ENCODE measurements at places on chromosomes 7 and 10. TPM values are rescaled to one million over a fixed set of nuclear protein-coding genes. Genes with fewer than 3 reads are reported as not detected.

GRCh38 chr10:49627038-49627437, 13.2 kb downstream of the CHAT start:
- no peak for DNase-seq
- no peak overlapping the region for H3K4me3 ChIP-seq
- H3K4me1 ChIP-seq: no peaks in the 10 kb centered on the region
- H3K27ac ChIP-seq: no peak overlapping the region
- H3K27me3 ChIP-seq: peaks cover 2% of the 10 kb centered on the region

DNA sequence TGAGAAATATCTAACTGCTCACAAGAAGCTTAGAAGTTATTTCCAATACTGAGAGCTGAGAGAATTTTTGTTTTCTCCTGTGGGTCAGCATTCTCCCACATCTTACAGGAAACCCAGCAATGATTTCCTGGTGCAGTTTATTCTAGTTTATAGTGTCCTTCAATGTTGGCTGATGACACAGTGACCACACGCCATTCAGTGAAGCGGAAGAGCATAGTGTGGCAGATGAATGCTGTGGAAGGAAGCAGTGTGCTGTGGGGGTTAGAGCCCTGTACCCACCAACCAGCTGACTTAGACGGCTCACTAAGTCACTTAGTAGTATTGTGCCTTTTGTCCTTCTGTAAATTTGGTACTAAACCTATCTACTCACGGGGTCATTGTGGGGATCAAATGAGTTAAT, 1.4 kb upstream of the TMEM26 start:
- H3K4me1 ChIP-seq: peaks cover 7% of the 10 kb centered on the region
- H3K27ac ChIP-seq: no peak overlapping the region

PLEKHS1 gene
- total RNA-seq: not detected

GRCh38 chr7:143381427-143382125, 431 bp downstream of the ZYX start:
- peak; percentile 79 for DNase-seq
- H3K4me1 ChIP-seq: peaks cover 18% of the 10 kb centered on the region
- H3K4me3 ChIP-seq: peak overlapping the region; percentile 90
- H3K27me3 ChIP-seq: no peaks in the 10 kb centered on the region
- H3K27ac ChIP-seq: peak overlapping the region; percentile 98

GHRHR gene
- total RNA-seq: not detected

DNA sequence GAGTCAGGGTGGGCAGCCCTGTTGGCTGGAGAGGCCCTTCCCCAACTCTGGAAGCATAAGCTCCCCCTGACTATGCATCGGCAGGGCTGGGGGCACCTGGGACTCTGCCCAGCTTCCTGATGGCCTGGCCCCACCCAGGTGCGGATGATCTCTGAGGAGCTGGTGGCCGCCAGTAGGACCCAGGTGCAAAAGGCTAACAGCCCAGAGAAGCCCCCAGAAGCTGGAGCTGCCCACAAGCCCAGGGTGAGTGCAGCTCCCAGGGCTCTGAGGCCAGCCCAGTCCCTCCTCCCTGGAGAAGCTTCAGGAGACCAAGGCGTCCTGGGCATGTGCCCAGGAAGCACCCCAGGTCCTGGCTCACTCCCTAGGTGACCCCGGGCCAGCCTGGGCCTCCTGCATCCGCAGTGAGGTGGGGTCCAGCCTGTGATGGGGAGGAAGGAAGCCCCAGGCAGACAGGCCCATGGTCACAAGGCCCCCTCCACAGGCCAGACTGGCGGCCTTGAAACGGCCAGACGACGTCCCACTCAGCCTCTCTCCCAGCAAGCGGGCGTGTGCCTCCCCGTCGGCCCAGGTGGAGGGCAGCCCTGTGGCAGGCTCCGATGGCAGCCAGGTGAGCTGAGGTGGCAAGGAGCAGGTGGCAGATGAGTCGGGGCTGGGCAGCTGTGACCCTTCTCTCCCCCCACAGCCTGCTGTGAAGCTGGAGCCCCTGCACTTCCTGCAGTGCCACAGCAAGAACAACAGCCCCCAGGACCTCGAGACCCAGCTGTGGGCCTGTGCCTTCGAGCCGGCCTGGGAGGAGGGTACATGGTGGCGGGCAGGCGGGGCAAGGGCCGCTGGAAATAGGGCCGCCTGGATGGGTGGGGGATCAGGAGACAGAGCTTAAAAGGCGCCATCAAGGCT, 3.0 kb downstream of the LRWD1 start:
- H3K36me3 ChIP-seq: peaks cover 15% of the 10 kb centered on the region
- no peak for DNase-seq
- no peak overlapping the region for H3K4me3 ChIP-seq
